ENCODE measurements at places on chromosomes 1 and 21. TPM values are rescaled to one million over a fixed set of nuclear protein-coding genes. Genes with fewer than 3 reads are reported as not detected.

DNA sequence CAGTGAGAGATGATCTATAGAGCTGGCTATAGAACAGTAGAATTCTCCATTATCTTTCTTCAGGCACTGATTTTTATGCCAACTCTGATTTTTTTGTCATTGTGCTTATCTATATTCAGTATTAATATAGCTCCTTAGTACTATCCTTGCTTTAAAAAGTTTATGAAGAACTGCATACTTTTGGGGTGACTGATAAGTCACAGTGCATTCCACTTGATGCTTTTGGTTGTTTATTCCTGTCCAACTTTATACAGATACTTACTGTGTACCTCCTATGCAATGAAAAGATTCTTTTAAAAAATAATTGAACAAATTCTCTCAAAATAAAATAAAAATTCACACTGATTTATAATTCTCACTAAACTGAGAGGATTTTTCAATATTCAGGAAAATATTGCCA is 71.6 kb downstream of the COL24A1 start:
- DNase-seq = no peak

GRCh38 chr1:172917972-172918371 is 132.8 kb downstream of the TNFSF18 start:
- peak; percentile 94 for DNase-seq

DNA sequence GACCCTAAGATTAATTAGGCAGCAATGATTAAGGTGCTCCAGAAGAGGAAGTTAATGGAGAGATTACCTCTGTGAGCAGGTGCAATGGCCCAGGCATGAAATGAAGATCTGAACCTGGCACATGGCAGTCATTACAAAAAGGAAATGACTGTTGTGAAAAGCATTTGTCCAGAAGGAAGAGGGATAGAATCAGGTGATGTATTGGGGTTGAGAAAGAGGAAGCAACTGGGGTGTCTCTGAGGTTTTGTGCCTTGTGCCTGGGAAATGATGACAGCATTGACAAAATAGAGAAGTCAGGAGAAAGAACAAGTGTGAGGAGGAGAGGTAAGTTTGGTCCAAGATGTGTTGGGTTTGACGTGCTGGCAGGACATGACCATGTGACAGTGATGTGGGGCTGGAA is 5.6 kb downstream of the CRCT1 start:
- no peak for DNase-seq

- DNase-seq = no peak
These were observed 225.8 kb upstream of the PROX1 start for GRCh38 chr1:213761845-213762407.

GRCh38 chr1:67745875-67746698 is 61.1 kb downstream of the GADD45A start:
- no peak for DNase-seq

DNA sequence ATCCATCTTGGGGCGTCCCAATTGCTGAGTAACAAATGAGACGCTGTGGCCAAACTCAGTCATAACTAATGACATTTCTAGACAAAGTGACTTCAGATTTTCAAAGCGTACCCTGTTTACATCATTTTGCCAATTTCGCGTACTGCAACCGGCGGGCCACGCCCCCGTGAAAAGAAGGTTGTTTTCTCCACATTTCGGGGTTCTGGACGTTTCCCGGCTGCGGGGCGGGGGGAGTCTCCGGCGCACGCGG is 282 bp upstream of the SOD1 start:
- no peak for DNase-seq

DNA sequence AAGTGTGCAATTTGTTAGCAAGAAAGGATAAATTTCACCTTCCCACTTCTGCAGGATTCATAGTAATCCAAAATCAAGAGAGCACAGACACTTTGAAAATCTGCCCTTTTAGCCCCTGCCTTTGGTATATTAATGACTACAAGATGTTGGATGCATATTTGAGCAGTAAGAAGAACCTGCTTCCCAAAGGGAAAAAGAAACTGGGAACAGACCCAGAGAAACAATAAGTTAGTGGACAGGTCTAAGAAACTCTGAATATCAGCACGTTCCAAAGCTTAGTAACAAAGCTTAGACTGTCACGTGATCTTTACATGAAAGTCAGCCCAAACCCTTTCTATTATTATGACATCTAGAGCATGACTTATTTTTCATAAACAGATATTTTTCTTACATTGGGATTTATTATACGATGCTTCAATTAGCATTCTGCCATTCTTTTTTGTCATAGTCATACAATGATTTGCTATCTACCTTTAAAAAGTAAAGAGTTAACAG is 390.9 kb upstream of the ADGRL2 start:
- DNase-seq = no peak

GRCh38 chr1:246622035-246622652 is 55.9 kb downstream of the CNST start:
- DNase-seq = no peak

DNA sequence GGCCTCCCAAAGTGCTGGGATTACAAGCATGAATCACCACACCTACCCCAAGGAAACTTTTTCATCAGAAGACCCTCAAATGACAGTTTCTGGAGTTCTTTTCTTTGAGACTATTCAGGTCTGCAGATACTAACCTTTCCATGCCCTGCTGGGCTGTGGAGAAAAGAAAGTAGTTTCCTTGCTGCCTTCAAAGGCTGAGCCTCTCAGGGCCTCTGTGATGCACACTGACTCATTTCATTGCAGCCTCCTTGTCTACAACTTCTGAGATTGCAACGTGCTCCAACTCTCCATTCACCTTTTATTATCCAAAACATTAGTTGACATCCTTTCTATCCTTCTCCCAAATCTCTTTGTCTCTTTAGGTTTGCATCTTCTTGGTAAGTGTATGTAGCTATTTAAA is 8.8 kb upstream of the SAMSN1 start:
- DNase-seq = peak; percentile 21

The DTL gene
- 24.6 TPM for total RNA-seq

The ACOT11 gene
- total RNA-seq = 3.7 TPM

The LRRC53 gene
- not detected for total RNA-seq
